Left renal cortex interstitium (tissue), 4 donors: ENCODE measurements at places on chromosomes 12 and 14.

DNA sequence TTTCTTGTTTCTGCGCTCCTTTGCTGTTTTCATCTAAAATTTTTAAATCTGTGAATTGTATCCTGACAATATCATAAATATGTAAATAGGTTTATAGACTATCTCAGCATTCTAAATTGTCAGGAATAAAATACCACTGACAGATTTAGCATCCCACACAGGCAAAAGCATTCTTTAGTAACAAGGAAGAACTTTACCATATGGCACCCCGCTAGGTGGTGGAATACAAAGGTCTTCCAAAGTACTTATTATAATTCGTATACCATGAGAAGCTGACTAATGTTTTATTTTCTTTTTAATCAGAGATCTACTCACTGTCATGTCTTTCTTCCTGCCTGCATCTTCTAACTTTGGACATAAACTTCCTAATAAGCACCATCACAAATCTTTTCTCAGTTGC lies 328.8 kb upstream of the NOVA1 start:
- DNase-seq = no peak

DNA sequence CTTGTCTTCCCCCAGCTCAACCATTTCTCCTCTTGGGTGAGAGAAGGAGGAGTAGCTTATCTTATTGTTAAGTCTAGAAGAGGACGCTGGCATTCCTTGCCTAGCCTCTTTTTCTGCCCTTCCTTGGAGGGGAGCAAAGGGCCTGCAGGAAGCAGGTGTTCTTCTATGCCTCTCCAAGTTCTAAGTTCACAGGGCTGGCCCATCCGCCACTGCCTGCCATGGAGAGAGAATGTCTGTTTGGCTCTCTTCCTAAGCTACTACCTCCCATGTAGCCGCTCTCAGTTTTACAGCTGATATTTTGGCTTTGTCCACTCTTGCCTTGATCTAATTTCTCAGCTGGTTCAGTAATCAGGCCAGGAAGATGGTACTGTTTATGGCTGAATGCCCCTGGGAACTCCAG lies 201.2 kb downstream of the NTF3 start:
- DNase-seq = no peak

GRCh38 chr14:47240748-47241437 lies 434.5 kb downstream of the MDGA2 start:
- DNase-seq = no peak

DNA sequence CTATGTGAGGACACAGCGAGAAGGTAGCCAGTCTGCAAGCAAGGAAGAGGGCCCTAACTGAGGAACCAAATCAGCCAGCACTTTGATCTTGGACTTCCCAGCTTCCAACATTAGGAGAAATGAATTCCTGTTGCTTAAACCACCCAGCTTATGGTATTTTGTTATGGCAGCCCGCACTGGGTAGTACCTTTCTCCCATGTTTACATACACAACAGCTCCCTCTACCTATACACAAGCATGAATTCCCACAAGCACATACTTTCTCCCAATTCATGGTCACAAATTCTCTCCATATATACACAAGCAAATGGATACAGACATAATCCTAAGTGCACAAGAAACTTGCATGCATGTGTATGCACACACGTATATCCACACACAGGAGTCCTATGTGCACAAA lies 7.4 kb downstream of the ITGB7 start:
- DNase-seq = no peak

GRCh38 chr14:92656306-92657081 lies 91.9 kb downstream of the LGMN start:
- no peak for DNase-seq

GRCh38 chr12:44246482-44247105 lies 410.7 kb downstream of the TMEM117 start:
- DNase-seq = no peak

DNA sequence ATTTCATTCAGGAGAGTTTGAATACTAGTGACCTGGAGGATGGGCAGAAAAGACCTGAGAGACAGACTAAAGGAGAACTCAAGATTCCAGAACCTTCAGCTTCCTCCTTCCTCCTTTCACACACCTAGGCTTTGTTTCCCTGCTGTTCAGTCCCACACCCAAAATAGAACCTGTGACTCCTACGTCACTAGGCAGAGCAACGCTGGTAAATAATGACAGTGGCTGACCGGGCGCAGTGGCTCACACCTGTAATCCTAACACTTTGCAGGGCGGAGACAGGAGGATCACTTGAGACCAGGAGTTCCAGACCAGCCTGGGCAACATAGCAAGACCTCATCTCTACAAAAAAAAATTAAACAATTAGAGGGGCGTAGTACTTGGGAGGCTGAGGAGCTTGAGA lies 166.4 kb upstream of the FKBP4 start:
- DNase-seq = no peak

- DNase-seq = no peak
These were observed 41.4 kb upstream of the TUNAR start for GRCh38 chr14:95835121-95835730.

- DNase-seq = no peak
These were observed 77.7 kb upstream of the KITLG start for GRCh38 chr12:88658009-88658408.

DNA sequence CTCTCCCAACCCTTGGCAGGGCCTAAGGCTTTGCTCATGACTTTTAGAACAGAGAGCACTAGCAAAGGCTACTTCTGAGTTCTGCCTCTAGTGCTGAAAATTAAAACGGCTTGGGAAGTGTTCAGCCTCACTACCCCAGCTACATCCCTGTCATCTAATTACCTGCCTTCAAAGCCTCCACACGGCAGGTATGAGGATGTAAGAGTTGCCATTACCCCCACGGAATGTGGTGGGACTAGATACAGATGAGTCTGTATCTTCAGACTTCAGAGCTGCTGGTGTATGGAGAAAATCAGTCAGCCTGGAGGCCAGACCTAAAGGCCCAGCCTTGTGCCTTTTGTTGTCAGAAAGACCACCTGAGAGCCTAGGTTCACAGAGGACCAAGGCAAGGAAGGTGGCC lies 214.6 kb upstream of the NOS1 start:
- no peak for DNase-seq

DNA sequence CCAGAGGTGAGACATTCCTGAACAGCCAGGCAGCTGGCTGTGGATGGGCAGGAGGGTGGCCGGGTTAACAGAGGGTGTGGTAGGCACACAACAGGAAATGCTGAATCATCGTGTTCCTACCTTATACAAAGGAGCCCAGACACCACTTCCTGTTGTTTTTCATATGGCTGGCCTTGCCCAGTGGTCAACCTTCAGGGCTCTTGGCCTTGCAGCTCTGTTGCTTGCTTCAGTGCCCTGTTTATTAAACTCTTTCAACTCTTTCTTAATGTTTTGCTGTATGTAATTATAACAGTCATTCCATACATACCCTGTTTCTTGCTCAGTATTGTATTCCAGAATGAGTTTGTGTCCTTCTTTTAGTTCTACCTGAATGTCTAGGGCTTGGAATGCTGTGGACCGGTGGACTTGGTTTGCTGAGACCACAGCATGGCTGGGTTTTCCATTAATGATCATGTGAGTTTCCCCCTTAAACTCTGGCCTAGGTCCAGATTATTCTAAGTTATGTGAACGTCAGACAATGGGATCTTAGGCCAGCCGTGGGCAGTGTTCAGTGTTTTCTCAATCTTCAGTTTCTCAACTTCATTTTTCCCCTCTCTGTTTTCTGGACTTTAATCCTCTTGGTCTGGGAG lies 11.9 kb downstream of the CFAP54 start:
- no peak for DNase-seq

DNA sequence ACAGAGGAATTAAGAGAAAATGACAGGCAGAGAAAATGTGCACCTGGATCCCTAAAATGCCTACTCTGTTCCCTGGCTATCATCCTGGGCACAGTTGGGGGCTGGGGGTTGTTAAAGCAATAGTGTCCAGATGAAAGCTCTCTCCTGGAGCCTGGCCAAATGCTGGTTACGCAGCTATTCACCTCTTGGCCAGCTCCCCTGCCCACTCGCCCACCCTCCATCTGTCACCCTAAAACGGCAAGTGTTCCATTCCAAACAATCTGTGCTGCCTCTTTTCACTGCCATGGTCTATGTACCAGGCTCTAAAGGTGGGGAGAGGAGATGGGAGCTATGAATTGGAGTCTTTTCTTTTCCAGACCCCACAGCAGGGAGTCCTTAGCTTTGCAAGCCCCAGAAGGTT lies 24.7 kb upstream of the NPFF start:
- no peak for DNase-seq

GRCh38 chr12:51011955-51012354 lies 14.2 kb downstream of the SLC11A2 start:
- no peak for DNase-seq

GRCh38 chr12:64105026-64105425 lies 117.1 kb downstream of the KICS2 start:
- no peak for DNase-seq

- no peak for DNase-seq
These were observed 4.8 kb upstream of the AMN start for GRCh38 chr14:102917469-102918211.

DNA sequence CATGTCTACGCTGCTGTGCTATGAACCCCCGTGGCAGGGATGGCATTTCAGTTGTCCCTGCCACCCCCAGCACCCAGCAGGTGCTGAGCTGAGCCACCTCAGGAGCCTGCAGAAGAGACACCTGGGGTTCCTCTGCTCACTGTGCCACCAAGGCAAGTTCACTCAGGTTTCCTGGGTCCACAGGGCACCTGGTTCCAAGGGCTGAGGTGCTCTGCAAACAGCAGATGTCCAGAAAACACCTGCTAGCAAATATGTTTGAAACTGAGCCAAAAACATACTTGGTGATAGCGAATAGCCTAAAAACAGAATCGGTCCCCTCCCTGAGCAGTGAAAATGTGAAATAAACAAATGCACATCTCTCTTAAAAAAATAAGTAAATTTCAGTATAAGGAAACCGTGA lies 35.6 kb upstream of the GPR68 start:
- no peak for DNase-seq

DNA sequence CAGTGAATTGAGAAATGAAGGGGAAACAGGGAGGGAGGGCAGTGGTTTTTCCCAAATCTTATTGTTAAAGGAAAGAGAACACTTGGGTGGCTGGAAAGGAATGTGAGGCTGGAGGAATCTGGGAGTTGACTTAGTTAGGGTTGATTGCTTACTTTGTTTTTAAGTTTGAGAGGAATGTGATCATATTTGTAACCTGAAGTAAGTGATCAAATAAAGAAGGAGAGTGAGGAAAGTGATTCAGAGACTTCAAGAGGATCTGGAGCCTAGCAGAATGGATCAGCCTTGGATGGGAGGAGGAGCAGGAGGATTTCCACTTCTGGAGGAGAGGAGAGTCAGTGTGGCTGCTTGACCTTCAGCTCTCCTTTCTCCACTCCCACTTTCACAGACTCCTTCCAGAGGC lies 6.0 kb upstream of the LRP6 start:
- no peak for DNase-seq

DNA sequence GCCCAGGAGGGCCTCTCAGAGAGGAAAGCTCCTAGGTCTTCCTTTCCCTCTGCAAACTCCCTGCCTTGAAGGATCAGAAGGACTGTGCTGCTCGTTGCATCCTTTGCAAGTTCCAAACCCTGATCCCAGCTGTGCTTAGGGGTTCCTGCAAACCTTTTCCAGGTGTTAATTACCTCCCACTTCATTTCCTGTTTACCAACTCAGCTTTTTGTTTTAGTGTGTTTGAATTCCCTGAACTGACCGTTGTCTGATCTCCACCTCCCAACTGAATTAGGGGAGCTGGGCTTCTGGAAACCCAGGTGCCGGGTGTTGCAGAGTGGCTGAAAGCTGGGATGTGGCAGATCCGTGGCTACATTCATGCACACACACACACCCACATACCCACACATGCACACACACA lies 20.6 kb upstream of the BDKRB1 start:
- DNase-seq = no peak

DNA sequence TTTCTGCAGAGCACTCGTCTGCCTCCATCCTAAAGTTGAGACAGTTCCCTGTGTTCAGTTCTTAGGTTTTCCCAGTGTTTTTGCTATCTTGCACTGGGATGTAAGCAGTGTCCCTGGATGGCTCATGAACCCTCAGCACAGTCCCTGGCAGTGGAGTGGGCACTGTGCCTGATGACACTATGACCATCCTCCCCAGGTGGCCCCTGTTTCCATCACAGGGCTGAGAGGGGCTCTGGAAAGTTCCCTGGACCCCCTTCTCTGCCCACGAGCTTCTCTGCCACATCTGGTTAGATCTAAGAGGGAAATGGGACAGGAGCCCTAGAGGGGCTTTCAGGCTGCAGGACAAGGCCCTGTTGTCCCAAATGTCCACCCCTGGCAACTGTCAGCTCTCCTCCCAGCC lies 249.8 kb upstream of the SFSWAP start:
- no peak for DNase-seq

DNA sequence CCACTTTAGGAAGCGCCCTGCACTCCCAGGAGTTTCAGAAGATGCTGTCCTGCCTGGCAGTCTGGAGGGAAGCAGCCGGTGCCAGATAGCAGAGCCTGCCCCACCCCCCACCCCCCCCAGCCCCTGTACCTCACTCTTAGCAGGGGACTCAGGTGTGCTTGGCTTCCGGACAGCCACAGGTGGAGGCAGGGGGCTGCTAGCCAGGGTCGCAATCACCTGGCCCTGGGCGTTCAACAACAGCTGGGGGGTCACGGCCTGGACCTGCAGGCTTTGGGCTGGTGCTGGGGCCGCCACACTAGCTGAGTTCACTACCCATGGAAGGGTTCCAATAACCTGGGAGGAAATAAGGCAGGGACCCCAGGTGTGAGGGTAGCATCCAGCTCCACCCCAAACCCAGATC lies 22.0 kb downstream of the POU6F1 start:
- DNase-seq = no peak

DNA sequence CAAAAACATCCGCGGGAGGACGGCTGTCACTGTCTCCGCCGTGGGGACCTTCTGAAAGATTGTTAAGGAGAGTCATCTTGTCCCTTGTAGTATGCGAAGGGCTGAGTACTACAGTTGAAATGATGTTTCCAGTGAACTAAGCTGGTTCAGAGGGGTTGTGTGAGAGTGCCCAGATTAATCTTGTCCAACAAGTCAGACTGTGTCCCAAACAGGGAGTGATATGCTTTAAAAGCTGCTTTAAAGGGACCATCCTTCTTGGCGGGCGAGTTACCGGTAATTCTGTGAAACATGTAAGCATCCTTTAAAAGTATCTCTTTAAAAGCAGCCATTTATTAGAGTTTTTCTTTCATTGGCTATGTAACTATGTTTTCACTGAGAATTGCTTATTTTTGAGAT lies 1.1 kb downstream of the WDR20 start:
- DNase-seq = no peak

GRCh38 chr12:3727877-3728632 lies 24.9 kb downstream of the CRACR2A start:
- no peak for DNase-seq
